Suppressor macrophage treated with lipopolysaccharide for 4 hours (primary cell): ENCODE measurements at places on chromosomes 13 and 19.

DNA sequence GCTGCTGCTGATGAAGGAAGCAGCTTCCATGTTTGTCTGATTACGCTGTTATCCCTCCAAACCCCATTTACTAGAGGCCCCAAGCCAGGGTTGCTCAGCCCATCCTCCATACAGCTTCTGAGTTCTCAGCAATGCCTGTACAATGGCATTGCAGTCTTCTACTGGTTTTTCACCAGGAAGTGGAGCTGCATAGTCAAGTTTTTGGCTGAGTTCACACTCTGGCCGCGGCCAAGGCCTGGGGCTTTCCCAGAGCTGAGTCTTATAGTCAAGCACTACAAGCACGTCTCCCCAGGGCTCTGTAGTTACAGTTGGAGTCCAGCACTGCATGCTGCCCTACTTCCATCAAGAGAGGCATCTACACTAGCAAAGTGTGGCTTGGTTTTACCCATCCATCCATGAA is 182.5 kb downstream of the POU4F1 start:
- DNase-seq = no peak

DNA sequence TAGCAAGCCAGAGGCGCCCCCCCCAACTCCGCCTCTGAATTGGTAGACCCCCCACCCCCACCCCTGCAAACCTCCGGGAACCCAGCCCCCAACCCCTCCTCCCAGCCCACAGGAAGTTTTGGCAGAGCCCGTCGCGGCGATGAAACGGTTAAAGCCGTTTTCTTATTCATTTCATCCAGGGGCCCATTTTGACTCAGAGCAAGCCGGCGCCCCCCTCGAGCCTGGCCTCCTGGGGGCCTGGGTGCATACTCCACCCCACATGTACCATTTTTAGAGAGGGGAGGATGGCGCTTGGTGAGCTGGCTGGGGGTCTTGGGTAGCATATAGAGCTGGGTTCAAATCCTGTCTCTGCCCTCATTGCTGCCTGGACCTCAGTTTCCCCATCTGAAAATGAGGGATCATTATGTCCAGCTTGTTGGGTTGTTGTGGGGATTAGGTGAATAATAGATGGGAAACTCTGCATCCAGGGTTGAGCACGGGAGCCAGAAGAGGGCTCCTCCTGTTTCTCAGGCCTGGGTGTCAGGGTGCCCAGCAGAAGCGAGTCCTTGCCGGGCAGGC is 7.9 kb upstream of the JUNB start:
- peak; percentile 41 for DNase-seq

DNA sequence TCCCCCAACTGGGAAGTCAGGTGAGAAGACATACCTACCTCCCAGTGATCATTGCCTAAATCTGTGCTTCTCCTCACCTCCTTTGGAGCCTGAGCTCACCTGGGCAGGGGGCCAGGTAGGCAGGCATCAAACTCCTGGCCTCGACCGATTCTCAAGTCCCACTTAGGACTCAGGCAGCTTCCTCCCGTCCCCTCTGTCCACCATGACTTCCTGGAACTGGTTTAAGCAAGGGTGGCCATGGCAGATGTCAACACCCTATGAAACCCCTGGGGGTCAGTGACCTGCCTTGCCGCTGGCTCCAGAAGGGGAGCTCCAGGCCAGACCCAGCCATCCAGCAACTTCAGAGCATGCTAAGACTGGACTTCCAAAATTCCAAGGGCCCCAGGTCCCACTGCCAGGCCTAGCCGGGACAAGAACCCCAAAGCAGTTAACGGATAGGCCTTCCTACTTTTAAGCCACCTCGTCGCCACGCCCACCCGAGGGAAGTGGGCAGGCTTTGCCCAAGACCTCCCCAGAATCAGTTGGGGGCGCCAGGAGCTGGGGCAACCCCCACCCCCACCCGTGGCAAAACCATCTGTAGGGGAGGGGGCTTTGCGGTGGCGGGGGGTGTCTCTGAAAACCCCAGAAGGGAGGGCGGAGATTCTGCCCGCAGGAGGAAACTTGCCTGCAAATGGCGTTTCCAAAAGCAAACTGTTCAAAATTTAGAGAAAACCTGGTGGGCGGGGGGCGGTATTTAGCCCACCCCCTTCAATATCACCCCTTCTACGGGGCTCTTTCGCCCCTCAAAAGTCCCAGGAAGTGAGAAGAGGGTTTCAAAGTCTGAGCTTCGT is 657 bp downstream of the PLIN3 start:
- DNase-seq = peak; percentile 58

GRCh38 chr13:95676105-95676761 is 706 bp upstream of the DNAJC3 start:
- peak; percentile 54 for DNase-seq

- no peak for DNase-seq
Measured at GRCh38 chr19:38170334-38170733, 53.7 kb downstream of the DPF1 start.

GRCh38 chr19:1041835-1042685 is 2.2 kb downstream of the ABCA7 start:
- no peak for DNase-seq

DNA sequence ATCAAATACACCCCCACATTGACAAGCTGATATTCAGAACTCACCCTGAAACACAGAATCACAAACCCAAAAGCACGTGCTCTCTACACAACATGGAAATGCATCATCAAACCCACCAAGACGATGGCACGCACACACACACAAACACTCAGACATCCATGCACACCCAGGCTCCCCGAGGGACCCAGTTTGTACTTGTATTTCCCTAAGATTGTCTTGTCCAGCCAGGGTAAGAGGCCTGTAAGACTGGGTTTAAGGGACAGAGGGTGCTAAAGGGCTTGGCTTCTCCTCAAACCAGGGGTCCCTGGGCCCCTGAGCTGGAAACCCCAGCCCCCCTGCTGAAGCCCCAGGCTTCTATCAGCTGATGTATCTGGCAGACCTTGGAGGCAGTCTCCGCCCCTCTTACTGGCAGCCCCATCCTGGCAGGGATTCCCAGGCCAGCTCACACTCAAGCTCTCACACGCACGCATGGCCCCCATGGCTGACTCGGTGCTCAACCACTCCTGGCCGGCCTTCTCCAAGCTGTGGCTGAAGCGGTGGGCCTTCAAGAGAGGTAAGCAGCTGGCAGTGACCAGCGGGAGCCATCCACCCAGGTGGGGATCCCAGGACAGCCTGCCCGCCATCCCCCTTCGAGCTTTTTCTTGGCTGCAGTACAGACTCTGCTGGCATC is 6.5 kb downstream of the ARHGEF18 start:
- no peak for DNase-seq

DNA sequence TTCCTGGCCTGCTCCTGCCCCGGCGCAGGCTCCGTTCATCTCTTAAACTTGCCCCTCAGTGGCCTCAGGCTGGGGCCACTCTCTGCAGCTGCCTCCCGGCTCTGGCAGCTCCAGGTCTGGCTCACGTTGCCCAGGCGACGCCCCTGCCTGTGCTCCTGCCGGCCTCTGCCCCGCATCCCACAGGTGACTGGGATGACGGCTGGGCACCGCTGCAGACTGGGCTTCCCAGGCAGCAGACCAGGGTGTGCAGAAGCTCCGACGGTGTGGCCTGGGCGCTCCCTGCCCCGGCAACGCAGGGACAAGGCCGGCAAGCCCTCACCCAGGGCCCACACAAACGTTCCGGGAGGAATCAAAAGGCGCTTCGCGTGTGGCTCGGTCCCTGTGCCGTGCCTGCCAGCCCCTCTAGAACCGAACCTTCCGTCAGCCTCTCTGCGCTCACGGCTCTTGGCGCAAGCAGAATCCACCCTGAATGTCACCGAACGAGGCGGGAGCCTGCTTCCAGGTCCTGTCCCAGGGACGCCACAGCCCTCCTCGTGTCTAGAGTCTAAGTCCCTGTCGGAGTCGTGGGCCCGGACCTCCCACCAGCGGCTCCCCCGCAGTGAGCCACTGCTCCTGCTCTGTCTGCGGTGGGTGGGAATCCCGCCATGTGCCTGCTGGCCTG is 64.8 kb downstream of the MLLT1 start:
- DNase-seq = no peak

DNA sequence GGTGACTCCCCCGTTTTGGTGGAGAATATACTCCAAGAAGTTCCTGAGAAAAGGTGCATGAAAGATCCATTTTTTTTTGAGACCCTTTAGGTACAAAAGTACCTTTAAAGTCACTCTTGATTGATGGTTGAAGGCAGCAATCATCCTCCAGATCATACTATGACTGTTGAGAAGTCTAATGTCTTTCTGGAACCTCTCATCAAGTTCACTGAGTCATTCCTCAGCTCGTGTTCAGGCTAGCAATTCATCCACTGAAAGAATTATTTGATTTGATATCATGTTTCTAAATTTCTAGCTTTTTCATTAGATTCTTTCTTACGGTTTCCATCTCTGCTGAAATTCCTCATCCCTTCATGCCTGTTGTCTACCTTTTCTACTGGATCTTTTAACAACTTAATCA is 65.1 kb upstream of the GJB6 start:
- no peak for DNase-seq
